ENCODE measurements at places on chromosomes 3 and 15. TPM values are rescaled to one million over a fixed set of nuclear protein-coding genes. Genes with fewer than 3 reads are reported as not detected.

ANP32A gene
- total RNA-seq: 30.0 TPM

GOLGA6B gene
- not detected for total RNA-seq

LRRC58 gene
- 26.5 TPM for total RNA-seq

COL8A1 gene
- 197 TPM for total RNA-seq

AEN gene
- 94.3 TPM for total RNA-seq

GPR87 gene
- total RNA-seq: 0.09 TPM

SPATA12 gene
- not detected for total RNA-seq

Data from smooth muscle cell of the umbilical artery (primary cell).